ENCODE measurements at places on chromosomes 1 and 21.

DNA sequence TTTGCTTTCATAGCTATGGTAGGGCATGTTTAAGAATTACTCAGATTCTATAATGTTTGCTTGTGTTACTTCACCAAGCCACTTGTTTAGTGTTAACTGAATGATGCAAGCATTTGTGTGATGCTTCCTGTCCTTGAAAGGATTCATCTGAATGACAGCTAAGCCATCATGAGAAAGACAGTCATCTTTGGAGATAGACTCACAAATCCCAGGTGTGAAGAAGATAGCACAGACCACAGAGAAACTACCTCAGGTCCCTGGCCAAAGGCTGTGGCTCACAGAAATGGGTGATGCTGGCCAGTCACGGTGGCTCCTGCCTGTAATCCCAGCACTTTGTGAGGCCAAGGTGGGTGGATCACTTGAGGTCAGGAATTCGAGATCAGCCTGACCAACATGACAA is 321.4 kb downstream of the DPYD start:
- no peak for DNase-seq

GRCh38 chr1:99579691-99580172 is 66.2 kb upstream of the PALMD start:
- no peak for DNase-seq

- DNase-seq, result no peak
Observed at GRCh38 chr1:70768216-70768615, 279.4 kb downstream of the PTGER3 start.

- no peak for DNase-seq
Observed at GRCh38 chr1:87812871-87813577, 484.3 kb downstream of the LMO4 start.

- DNase-seq, result no peak
Observed at GRCh38 chr1:35768350-35769187, 1.2 kb downstream of the CLSPN start.

DNA sequence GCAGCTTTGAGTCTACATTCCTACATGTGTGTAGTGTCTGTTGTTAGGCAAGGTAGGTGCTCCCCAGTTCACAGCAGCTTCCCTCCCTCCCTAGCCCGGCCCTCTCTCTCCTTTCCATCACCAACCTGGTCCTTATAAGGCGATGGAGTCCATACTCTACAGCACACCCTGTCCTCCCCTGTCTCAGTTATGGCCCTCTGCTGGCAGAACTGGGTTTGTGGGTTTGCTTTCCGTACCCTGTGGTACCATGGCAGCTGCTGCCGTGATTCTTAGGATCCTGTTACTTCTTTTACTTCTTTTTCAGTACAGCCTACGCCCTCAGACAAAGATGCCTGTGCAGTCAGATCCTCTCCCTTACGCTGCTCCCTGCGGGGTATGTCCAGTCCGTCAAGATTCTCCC is 31.7 kb downstream of the AK5 start:
- DNase-seq, result no peak

Data from stimulated activated CD8-positive, alpha-beta memory T cell treated with anti-CD3 and anti-CD28 coated beads, Interleukin-15, amount 100 ng/mL, for 24 hours (primary cell).